Daoy (cell line): ENCODE measurements at places on chromosomes 11 and 22.

DNA sequence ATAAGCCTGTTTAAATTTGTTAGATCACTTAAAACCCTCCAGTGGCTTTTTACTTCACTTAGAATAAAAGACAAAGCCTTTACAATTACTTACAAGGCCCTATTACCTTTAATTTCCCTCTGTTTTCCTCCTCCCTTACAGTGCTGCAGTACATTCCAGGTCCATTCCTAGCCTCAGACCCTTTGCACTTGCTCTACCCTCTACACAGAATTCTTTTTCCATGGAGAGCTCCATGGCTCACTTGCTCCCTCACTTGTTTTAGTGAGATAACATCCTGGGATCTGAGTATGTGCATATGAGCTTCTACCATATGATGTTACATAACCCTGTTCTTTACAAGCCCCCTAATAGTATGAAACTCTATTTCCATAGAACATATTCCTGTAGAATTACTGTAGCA, 24.4 kb downstream of the ZNF214 start:
- no peak for DNase-seq

DNA sequence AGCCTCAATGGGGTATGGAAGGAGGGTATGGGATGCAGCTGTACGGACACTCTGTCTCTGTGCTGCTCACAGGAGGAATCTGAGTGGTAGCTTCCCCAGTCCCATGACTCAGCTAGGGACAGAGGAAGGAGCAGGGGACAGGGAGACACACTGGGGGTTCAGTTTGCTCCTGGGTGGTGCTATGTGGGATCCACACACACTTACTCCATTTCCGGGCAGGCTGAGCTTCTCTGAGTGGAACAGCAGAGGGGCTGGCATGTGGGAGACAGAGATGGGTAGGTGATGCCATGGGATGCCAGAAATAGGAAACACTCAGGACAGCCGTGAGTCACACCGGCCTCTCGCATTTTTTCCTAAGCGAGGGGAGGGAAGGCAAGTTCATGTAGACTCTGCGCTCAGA, 59.2 kb upstream of the KIRREL3 start:
- DNase-seq, result peak; percentile 51

GRCh38 chr22:33467620-33468095, 409.5 kb upstream of the SYN3 start:
- DNase-seq, result no peak

- no peak for DNase-seq
Measured at GRCh38 chr11:73532310-73532709, 65.6 kb downstream of the FAM168A start.

- DNase-seq, result no peak
Measured at GRCh38 chr22:20399866-20400605, 6.1 kb downstream of the ZNF74 start.
